ENCODE measurements at places on chromosomes 11 and 22. TPM values are rescaled to one million over a fixed set of nuclear protein-coding genes. Genes with fewer than 3 reads are reported as not detected.
A peak's percentile ranks its signal among the peaks of the same experiment; 100 is the strongest.

DNA sequence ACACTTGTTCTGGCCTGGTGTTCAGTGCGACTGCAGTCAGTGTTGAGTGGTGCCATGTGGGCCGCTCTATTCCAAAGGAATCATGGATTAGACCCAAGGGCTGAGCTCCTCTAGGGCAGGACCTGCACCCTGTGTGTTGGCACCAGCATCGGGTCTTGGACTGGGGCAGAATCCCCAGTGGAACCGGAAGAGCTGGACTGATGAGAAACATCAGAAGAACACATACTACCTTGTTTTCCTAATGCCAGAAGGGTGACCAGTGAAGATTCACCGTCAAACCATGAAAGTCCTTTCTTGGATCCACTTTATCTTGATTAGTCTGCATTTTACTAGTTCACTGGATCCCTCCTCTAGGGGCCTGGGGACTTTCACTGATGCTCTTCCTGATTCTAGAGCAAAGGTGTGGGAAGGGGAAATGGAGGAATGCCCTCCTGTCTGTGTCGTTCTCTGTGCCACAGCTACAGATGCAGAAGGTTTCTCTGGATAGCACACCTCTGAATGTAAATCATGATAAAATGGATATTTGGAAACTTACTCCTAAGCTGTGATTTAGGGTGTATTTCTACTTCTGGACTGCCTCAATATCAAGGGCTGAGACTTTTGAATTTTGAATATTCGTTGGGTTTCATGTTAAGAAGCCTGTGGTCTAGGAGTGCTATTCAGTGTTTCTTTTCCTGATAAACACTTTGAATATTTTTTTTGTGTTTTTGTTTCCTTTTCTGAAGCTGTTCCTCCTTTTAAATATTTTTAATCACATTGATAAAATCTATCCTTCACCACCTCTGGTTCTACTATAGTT lies 11.0 kb upstream of the GLB1L3 start:
- no peak for DNase-seq

DNA sequence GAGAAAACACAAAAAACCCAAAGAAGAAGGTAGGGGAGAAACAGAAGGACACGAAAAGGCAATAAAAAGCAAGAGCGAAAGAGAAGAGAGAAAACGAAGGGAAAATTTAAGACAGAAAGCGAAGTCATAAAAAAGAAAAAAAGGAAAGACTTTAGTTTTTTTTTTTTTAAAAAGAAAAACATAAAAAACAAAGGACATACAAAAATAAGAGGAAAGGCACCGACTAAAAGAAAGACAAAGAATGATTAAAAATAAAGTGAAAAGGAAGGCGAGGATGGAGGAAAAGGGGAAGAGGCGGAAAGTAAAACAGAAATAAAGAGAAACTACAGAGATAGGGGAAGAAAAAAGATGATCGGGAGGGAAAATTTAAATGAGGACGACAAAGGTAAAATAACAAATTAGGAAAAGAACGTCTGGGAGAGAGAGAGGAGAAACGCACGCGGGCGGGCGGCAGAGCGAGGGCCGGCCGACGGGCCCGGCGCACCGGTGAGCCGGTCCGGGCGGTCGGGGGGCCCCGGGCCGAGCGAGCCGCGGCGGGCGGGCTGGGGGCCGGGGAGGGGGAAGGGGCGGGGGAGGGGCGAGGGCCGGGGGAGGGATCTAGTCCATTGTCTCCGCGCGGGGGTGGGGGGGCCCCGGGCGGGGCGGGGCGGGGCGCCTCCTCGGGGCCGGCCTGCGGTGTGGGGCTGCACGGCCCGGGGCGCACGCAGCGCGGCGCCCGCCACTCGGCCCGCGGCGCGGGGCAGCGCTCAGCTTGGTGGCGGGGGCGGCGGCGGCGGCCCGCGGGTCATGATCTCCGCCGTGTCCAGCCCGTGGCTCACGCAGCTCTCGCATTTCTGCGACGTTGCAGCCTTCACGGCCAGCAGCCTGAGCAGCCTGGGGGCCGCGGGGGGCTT lies at the start of gene TBX1:
TBX1 (plus strand) TSS at position 721 of the 893 bp plus-strand sequence; CDS start at position 787, 66 bp downstream.
- peak; percentile 37 for DNase-seq

DNA sequence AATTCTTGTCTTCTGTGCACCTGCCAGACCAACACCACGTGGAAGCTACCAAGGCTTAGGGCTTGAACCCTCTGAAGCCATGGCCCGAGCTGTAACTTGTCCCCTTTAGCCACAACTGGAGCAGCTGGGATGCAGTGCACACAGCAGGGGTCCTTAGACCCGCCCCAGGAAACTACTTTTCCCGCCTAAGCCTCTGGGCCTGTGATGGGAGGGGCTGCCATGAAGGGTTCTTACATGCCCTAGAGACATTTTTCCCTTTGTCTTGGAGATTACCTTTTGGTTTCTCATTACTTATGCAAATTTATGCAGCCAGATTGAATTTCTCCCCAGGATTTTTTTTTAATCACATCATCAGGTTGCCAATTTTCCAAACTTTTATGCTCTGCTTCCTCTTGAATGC lies 9.7 kb downstream of the PATE3 start:
- DNase-seq: no peak

DNA sequence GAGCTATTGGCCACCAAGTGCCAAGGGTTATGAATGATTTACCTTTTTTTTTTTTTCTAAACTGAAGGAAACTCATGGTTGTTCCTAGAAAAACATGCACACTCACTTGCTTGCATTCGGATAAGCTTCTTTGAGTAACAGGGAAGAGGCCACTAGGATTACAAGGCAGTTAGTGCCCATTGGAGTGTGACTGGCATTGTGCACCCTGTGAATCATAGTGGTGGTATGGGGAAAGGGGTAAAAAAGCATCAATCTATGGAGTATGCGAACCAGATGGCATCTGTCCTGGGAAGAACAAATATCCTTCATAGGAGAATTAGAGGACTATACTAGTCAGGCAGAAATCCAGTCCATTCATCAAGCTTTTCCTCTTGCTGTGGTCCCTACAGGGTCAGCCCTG lies 24.2 kb downstream of the CD44 start:
- DNase-seq: no peak

DNA sequence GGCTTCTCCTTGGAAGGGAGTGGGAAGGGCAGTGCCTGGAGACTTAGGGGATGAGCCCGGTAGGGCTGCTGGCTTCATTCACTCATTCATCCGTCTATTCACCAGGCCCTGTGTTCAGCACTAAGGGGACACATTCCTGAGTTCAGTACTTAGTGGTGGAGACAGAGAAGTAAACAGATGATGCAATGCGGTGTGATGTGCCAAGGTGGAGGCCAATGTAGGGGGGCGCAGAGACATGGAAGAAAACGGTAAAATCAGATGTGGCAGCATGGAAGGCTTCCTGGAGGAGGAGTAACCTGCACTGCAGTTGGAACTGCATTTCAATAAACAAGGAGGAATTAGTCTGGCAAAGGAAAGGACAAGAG lies 21.3 kb downstream of the GRIK4 start:
- no peak for DNase-seq

DNA sequence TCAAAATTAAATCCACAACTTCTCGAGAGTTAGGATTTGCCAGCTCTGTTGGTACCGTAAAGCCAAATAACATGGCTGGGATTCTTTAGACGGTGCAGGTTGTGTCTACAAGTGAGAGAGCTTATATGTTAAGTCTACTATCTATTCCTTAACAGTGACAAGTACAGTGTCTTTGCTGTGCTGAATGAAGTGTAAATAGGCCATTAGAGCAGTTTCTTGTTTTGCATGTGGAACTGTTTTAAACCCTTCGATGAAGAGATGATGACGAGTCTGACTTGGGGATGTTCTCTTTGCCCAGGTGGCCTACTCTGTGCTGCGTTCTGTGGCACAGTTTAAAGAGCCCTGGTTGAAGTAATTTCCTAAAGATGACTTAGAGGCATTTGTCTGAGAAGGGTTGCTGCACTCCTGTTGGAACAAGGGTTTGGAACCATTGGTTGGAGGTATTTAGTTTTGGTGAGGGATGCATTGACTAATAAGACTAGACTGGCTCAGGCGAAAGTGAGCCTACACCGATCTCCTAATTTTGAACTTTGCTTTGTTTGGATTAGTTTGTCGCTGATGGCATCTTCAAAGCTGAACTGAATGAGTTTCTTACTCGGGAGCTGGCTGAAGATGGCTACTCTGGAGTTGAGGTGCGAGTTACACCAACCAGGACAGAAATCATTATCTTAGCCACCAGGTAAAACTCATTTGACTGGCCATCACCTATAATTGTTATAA lies 988 bp downstream of the RPS3 start:
- DNase-seq: peak; percentile 19

- no peak for DNase-seq
Measured at GRCh38 chr11:73215191-73216134, 2.6 kb upstream of the P2RY2 start.

DNA sequence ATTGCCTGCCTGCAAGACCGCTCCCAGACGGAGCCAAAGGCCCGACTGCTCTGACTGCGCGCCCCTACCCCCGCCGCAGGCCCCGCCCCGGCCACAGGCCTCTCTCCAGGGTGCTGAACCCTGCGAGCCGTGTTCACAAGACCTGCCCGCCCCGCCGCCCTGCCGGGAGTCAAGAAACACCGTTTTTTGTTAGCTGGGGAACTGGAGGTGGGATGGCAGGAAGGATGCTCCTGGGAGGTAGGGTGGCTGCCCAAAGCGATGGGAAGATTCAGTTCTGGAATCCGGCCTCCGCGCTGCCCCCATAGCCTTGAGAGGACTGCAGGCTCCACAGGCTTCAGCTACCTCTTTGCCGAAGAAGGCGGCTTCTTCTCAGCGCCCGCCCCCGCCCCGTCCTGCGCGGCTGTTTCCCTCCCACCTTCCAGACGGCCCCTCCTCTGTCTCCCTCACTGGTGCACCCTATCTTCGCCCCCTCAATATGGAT lies 2.7 kb upstream of the PDE2A start:
- peak; percentile 59 for DNase-seq

CFAP68 gene
- 25.7 TPM for total RNA-seq

SYT8 gene
- total RNA-seq: 2.8 TPM

NOX4 gene
- total RNA-seq: not detected

All from myocyte (in vitro differentiated cells).